Effector memory CD4-positive, alpha-beta T cell (primary cell): ENCODE measurements at places on chromosomes 7 and 10.

GRCh38 chr7:117020591-117020973 lies 67.3 kb downstream of the ST7 start:
- no peak for DNase-seq

- no peak for DNase-seq
These were observed 132.4 kb upstream of the FOXK1 start for GRCh38 chr7:4549681-4550080.

- no peak for DNase-seq
These were observed 33.1 kb downstream of the GHRHR start for GRCh38 chr7:30996883-30997282.

- no peak for DNase-seq
These were observed 428.5 kb downstream of the RPS24 start for GRCh38 chr10:78462176-78462575.

- DNase-seq = no peak
These were observed 4.2 kb upstream of the IKZF1 start for GRCh38 chr7:50300336-50300735.

- no peak for DNase-seq
These were observed 52.0 kb downstream of the PTEN start for GRCh38 chr10:87915406-87915805.

DNA sequence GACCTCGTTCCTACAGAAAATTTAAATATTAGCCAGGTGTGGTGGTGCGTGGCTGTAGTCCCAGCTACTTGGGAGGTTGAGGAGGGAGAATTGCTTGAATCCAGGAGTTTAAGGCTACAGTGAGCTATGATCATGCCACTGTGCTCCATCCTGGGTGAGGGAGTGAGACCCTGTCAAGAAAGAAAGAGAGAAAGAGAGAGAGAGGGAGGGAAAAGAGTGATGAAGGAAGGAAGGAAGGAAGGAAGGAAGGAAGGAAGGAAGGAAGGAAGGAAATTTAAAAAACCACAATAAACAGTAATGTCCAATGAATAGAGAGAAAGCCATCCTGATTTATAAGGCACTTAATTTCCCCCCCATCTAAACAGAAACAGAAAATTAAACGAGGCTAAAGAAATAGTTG lies 9.4 kb downstream of the MYPN start:
- DNase-seq = no peak

DNA sequence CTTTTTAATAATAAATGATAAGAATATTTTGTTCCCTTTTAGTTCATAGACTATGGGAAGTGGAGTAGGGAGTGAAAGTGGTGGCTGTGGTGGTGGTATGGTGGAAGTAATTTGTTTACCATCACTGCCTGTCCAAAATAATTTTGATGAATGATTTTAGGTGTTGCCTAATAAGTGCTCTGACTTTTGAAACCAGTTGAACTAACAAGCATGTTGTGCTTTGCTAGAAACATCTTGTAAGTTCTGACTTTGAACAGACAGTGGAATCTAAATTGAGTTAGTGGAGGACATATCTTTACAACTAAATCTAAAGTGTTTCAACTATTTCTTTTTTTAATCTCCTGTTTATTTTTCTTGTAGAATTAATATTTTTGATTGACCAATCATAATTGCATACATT lies 49.7 kb downstream of the ZEB1 start:
- no peak for DNase-seq

- no peak for DNase-seq
These were observed 301.3 kb upstream of the BMPER start for GRCh38 chr7:33604056-33604455.

DNA sequence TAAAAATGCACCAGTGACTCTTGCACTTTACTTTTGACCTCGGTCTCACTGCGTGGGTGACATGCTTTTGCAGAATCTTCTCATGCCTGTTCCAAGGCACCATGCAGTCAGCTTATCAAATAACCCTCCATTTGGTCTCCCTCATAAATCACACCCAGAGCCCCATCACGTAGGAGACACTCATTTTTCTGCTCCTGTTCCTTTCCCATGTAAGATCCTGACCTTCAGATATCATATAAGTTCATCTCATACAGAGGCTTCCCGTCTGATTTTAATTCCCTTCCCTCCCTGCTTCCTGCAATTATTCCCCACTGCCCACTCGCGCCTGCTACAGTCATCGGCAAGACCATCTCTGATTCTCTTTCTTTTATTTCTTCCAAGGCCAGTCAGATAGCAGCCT lies 1226.3 kb upstream of the AUTS2 start:
- no peak for DNase-seq

DNA sequence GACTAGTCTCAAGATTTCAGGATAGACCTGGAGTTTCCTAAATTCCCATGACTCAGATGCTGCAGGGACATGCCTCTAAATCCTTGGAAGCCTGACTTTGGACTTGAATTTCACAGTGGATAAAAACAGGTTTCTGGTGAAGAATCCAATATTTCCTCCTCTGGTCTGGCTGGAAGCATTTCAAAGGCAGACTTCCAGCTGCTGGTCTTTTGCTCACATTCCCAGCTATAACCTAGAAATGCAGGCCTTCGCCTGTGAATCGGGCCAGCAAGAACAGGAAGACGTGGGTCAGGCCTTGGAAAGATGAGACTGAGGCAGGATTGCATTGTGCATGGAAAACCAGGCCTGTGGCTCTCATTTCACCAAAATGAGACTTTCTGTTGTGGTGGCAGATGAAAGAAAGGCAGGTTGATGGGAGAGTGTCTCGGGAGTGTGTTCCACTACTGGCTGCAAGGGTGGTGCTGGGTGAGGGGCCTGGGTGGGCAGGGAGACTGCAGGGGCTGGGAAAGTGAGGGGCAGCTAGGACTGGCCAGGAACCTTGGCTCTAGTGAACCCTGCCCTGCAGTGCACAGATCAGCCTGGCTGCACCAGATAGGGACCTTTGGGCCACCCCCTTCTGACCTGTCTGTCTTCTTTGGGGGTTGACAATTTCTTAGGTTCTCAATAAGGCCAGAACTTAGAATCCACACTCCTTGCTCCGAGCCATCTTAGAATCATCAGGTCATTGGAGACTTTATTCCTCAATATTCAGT lies 488.8 kb upstream of the MKI67 start:
- DNase-seq = no peak

DNA sequence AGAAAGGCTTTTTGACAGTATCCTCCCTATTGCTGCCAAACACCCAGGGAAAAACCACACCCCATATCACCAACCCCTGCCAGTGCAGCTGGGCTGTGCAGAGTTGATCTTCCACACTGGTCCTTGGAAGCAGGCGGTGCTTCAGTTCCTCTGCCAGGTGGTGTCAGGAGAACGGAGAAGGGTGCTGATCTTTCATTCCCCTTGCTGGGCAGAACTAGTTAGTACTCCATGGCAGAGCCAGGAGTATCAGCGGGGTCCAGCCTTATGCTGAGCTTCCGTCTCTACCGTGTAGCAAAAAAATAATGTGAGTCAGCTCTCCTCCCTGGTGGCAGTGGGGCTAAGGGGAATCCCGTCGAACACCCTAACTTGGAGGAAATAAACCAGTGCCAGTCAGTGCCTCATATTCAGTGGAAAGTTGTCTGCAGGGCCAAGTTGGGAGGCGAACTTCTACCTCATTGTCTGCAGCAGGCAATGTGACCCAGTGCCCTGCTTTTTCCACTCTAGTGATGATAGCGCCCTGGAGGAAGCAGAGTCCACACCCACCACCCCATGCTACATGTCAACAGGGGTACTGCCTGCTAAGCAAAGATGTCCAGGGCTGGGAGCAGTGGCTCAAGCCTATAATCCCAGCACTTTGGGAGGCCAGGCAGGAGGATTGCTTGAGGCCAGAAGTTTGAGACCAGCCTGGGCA lies 175.4 kb downstream of the AUTS2 start:
- DNase-seq = no peak

DNA sequence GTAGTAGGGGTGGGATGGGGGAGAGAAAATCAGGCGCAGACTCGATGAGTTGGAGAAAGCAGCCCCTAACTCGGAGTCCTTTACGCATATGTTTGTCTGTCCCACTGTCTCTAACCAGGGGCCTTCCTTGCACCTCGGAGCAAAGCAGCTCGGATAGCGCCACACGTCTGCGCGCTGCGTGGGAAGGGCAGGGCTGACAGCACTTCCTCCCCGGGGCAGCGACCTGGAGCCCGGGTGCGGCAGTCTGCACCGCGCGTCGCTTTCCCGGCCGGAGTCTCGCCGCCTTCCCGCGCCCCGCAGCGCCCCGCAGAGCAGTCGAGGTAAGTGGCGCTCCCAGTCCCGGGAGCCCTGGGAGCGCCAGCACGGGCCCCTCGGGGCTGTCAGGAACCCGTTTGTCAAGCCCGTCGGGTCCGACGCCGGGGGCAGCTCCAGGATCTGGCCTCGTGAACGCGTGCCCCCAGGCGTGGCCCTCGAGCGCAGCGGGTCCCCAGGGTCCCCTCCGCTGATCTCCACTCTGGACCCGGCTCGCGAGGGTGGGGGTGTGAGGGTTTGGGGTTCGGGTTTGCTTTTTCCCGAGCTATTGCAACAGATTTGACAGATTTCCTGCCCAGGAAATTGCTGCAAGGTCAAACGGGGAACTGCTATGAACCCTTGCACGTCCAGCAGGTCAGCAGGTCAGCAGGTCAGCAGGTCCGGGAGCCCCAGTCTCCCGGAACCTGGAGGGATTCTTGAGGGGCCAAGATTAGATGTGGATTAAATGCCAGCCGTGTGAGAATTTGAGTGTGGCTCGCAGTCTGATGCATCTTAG lies 597 bp downstream of the APBB1IP start:
- peak; percentile 50 for DNase-seq

GRCh38 chr10:30784897-30785605 lies 155.5 kb upstream of the LYZL2 start:
- DNase-seq = no peak

DNA sequence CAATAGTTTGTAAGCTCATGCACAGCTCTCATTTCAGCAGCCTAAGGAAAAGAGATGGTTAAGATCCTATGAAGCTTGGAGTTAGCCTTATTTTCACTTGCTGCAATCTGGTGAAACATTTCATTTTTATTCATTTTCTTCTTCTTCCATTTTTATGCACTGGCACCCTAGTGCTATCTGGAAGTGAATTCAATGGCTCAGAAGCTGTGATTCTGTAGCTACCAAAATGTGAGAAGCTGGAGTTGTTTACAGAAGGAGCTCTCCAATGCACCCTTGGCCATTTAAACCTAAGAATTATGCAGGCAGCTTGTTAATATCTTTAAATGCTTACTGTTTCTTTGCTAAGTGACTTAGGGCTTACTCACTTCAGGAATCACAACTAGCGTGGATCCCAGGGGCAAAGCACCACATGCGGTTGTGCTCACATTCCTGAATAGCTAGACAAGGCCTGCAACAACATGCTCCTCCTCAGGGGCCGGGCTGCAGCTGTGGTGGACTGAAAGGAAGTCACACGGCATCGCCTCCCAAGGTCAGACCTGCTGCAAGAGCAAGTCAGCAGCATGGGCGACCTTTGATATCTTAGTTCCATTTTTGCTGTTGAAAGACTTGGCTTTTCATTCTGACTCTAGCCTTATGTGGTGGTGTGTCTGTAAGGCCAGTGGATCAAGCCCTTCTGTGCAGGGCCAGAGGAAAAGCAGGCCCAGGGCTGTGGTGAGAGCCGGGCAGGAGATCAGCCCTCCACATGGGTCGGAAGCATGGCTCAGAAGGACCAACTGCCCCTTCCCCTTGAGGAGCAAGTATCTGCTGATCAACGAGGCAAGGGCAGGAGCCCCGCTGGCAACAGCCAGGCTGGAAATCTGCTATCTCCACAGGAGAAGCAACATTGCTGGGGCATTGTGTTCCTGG lies 91.9 kb upstream of the MBL2 start:
- no peak for DNase-seq

- DNase-seq = no peak
These were observed 143.2 kb upstream of the MGMT start for GRCh38 chr10:129323879-129324278.

DNA sequence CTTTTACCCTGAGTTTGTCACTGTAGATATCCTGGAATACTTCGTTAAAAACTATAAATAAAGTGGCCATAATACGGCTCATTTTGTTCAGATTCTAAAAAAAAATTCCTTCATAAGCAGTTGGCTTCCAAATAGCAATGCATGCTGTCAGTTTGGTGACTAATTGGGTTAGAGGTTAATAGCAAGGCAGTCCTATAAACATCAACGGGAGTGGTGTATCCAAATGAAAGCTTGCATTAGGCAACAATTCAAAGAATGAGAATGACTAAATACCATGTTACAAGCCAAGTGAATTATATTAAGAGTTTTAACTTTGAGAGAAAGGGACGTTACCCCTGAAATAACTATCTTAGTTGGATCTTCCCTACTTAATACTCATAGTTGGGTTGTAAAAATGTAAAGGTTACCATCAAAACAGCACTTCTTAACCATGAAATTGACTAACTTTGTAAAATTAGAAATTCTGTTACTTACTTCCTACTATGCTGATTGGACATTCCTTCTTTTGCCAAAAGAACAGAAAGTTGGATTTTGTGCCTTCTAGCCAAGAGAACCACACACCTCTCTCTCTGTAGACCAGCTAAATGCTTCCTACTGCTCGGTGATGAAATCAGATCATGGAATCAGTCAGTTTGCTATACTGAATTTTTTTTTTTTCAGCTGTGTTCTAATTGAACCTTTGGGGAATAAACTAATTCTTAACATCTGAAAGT lies 98.0 kb downstream of the KAT6B start:
- DNase-seq = no peak
